ENCODE measurements at places on chromosomes 5 and 9. TPM values are rescaled to one million over a fixed set of nuclear protein-coding genes. Genes with fewer than 3 reads are reported as not detected.

Gene PRSS3
- total RNA-seq: not detected

Gene SLIT3
- total RNA-seq: 0.09 TPM

Gene PCDHGA4
- total RNA-seq: 0.20 TPM

Gene RASEF
- total RNA-seq: not detected

Gene CCDC183
- total RNA-seq: 0.26 TPM

Gene ANKRD18A
- total RNA-seq: 1.5 TPM

Gene MEIKIN
- not detected for total RNA-seq

Gene AQP3
- total RNA-seq: 10.4 TPM

Gene IFNB1
- total RNA-seq: 1.2 TPM

Gene ABCA2
- 30.0 TPM for total RNA-seq

Gene ECM2
- total RNA-seq: not detected

Gene GRM6
- not detected for total RNA-seq

Gene TTLL11
- 2.2 TPM for total RNA-seq

Gene CDH9
- not detected for total RNA-seq

Gene CCDC171
- total RNA-seq: 2.9 TPM

Gene TMC1
- not detected for total RNA-seq

Gene GPX3
- total RNA-seq: not detected

Gene PCDHGB6
- total RNA-seq: not detected

Gene IRX4
- total RNA-seq: not detected

Gene DMRTA1
- not detected for total RNA-seq

Gene IL5
- total RNA-seq: 20.0 TPM

Gene FCN2
- total RNA-seq: not detected

Gene N4BP3
- total RNA-seq: 0.99 TPM

Gene SHROOM1
- total RNA-seq: 11.5 TPM

Gene TAF11L10
- total RNA-seq: not detected

Gene AKNA
- total RNA-seq: 432 TPM

Measured in activated CD8-positive, alpha-beta memory T cell treated with anti-CD3 and anti-CD28 coated beads, Interleukin-2, amount 10 ng/mL, durations not matched to agents 7 days and 5 days (primary cell).